ENCODE measurements at places on chromosomes 11 and 22.

- DNase-seq, result no peak
Measured at GRCh38 chr11:86537541-86538222, 134.7 kb downstream of the ME3 start.

DNA sequence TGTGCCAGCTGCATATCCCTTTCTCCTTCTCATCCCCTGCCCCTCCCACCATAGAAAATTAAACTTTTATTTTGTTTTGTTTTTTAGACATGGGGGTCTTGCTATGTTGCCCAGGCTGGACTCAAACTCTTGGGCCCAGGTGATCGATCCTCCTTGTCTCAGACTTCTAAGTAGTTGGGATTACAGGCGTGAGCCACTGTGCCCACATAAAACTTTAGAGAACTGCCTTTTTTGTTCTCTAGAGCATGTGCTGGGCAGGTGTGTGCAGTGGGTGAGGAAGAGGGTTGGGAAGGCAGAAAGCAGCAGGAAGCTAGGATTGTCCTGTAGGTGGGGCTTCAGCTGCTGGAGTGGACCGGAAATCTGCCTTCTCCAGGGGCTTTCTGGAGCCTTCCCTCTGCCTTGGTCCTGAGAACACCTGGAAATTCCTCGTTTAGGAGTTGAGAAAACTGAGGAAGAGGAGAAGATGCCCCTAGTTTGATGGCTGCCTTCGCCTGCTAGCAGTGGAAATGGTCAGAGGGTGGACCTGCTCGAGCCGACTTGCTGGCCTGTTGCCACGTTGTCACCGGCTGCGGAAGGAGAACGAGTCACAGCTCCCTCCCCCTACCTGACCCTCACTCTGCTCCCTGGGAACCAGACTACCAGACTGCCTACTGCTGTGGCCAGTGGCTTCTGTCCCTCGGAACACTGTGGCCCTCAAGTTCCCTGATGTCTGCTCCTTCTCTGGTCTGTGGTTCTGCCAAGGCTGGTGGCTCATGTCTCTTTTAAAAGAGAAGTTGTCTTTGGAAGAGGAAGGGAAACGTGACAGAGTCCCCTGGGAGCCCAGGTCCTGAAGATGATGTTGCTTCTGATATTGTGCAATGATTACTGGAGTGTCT lies 4.0 kb downstream of the ST14 start:
- no peak for DNase-seq

DNA sequence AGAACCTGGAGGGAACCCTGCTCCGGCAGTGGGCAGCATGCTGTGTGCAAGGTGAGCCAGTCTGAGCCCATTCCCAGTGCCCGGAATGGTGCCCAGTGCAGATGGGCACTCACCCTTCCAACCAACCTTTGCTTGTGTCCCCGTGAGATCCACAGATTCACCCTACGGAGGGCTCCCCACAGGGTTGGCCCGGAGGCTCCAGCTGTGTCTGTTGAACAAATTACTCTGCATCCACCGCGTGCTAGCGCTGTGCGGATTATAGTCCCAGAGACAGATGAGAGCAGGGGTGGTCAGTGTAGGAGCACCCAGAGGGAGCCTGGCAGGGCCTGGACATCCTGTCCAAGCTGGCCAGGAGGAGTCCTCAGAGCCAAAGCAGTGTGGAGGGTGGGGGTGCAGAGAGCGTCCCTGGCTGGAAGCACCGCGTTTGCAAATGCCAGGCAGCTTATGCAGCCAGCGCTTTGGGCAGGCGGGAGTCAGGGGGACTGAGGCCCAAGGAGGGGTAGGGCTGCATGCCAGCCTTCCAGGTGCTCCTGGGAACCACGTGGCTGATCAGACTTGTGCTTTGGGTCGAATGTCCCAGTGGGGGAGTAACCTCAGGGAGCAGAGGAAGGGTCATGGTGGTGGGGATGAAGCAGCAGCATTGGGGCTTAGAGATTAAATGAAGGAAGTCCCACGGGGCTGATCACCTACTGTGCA lies 80.5 kb downstream of the KCNQ1 start:
- DNase-seq, result peak; percentile 11

DNA sequence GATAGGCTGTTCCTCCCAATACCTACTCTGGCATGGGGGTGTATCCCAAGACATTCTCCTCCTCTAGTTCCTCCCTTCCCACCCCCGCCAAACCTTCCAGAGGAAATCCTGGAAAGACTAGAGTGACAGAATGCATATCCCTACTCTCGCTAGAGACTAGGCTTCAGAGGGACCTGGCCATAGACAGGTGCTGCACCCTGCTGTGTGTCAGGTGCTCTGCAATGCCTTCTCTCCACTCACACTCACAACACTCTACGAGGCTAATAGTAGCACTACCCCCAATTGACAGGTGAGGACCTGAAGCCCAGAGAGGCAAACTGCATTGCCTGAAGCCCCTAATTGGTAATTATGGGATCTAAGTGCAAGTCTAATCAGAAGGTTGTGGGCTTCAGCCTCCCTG lies 46.2 kb upstream of the LMO1 start:
- DNase-seq, result no peak

All from GM12892 (cell line).